ENCODE measurements at places on chromosomes 1 and 21. TPM values are rescaled to one million over a fixed set of nuclear protein-coding genes. Genes with fewer than 3 reads are reported as not detected.

Gene MFAP2
- 25.9 TPM for total RNA-seq

Gene CFHR1
- total RNA-seq: 1.8 TPM

Gene TMEM200B
- total RNA-seq: 15.1 TPM

Gene WDR26
- total RNA-seq: 100 TPM

Gene CD5L
- total RNA-seq: not detected

Gene TRIM62
- 4.4 TPM for total RNA-seq

Gene ALX3
- total RNA-seq: not detected

Gene LCE1E
- not detected for total RNA-seq

Gene LCE1D
- total RNA-seq: not detected

Gene SV2A
- 2.0 TPM for total RNA-seq

Gene DRAM2
- 61.0 TPM for total RNA-seq

Gene SPATA45
- not detected for total RNA-seq

Gene GJA5
- total RNA-seq: 25.7 TPM

Gene IRF6
- total RNA-seq: 0.74 TPM

Gene NT5C1A
- total RNA-seq: 0.42 TPM

Gene RAB7B
- 6.0 TPM for total RNA-seq

Gene GUCA2B
- total RNA-seq: not detected

Gene GOLT1A
- total RNA-seq: not detected

Gene GPR3
- total RNA-seq: 0.51 TPM

Gene VHLL
- total RNA-seq: not detected

Gene DNALI1
- total RNA-seq: 3.1 TPM

Gene CXADR
- 0.74 TPM for total RNA-seq

Gene CACNA1S
- not detected for total RNA-seq

Gene PTPRU
- 17.2 TPM for total RNA-seq

Gene GJA8
- total RNA-seq: not detected

Gene MX2
- 39.9 TPM for total RNA-seq

Gene CD84
- 17.1 TPM for total RNA-seq

Gene CD2
- 2.3 TPM for total RNA-seq

Gene FMN2
- total RNA-seq: 0.48 TPM

Gene HJV
- not detected for total RNA-seq

Gene OPTC
- total RNA-seq: not detected

Gene SLC22A15
- total RNA-seq: 5.1 TPM

Gene TESK2
- total RNA-seq: 2.8 TPM

Gene SPRR2E
- not detected for total RNA-seq

Gene SPATA46
- total RNA-seq: not detected

Gene LPAR3
- not detected for total RNA-seq

Gene WNT9A
- total RNA-seq: 1.3 TPM

Gene CLCNKA
- total RNA-seq: 0.39 TPM

Gene SEC16B
- 2.9 TPM for total RNA-seq

Gene GJB3
- total RNA-seq: not detected

Gene ZNF670
- 2.8 TPM for total RNA-seq

Gene C1QC
- 491 TPM for total RNA-seq

Gene CFAP141
- total RNA-seq: not detected

Gene TLR5
- total RNA-seq: 10.5 TPM

Gene FOXD3
- not detected for total RNA-seq
